ENCODE measurements at places on chromosomes 11 and 22.

GRCh38 chr11:124978316-124978715 is 24.3 kb downstream of the CCDC15 start:
- no peak for DNase-seq

DNA sequence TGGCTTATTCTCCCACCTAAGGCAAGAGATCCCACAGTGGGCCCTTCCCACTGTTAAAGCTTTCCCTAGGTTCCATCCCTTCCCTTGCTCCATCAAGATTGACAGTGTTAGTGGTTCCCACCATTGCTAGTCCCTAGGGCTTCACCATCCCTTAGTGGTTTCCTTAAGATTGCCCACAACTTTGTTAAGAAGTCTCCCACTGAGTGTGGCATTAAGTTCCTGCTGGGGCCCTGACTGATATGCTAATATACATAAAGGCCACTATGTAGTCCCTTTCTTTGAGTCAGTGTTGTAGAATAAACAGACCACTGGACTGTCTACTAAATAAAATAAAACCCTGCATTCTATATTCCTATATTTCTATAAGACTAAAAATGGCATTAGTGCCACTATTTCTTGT is 176.1 kb downstream of the GUCY1A2 start:
- no peak for DNase-seq

GRCh38 chr11:70569996-70570692 is 171.8 kb downstream of the CTTN start:
- no peak for DNase-seq

DNA sequence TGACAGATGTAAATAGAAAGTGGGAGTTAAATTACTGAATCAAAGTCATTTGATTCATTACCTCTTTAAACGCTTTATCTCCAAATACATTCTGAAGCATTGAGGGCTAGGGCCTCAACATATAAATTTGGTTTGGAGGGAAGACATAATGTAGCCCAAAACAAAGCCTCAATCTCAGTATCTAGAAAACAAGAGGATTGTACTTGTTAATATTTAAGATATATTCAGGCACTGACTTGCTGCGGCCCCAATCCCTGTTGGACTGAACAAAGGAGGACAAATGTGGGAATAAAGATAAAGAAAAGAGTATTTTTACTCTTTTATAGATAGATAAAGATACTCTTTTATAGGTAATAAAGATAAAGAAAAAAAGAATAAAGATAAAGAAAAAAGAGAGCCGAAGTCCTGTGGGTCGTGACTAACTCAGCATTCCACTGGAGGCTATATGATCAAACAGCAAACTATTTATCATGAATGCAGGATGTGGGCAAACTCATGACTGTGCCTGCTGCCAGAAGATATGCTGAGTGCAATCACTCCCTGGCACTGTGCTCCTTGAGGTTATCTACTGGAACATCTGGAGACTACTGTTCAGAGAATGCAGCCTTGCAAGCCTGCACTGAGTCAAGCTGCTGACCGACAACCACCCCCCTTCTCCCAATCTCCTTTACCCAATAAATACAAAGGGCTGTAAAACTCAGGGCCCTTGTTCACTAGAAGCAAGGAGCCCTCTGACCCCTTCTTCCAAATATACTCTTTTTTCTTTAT is 6.9 kb downstream of the OR10V1 start:
- no peak for DNase-seq

DNA sequence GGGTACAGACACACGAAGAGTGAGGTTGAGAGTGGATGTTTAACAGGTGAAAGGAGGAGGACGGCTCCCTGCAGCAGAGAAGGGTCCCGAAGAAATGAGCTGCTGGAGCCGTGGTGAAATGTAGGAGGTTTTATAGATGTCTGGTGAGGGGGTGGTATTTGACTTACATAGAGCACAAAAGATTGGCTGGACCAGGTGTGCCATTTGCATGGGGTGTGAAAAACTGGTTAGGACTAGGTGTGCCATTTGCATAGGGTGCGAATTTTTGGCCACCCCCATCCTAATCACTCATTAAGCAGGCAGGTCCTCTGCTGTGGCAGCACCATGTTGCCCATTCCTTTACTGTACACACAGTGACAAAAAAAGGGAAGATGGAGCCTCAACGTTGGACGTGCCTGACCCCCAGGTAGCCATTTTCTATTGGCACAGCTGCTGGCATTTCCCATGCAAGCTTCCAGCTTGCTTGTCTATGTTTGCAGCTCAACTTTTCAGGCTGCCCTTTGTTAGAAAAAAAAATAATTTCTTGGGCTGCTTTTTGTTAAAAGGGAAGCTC is 581.7 kb upstream of the B3GAT1 start:
- no peak for DNase-seq

DNA sequence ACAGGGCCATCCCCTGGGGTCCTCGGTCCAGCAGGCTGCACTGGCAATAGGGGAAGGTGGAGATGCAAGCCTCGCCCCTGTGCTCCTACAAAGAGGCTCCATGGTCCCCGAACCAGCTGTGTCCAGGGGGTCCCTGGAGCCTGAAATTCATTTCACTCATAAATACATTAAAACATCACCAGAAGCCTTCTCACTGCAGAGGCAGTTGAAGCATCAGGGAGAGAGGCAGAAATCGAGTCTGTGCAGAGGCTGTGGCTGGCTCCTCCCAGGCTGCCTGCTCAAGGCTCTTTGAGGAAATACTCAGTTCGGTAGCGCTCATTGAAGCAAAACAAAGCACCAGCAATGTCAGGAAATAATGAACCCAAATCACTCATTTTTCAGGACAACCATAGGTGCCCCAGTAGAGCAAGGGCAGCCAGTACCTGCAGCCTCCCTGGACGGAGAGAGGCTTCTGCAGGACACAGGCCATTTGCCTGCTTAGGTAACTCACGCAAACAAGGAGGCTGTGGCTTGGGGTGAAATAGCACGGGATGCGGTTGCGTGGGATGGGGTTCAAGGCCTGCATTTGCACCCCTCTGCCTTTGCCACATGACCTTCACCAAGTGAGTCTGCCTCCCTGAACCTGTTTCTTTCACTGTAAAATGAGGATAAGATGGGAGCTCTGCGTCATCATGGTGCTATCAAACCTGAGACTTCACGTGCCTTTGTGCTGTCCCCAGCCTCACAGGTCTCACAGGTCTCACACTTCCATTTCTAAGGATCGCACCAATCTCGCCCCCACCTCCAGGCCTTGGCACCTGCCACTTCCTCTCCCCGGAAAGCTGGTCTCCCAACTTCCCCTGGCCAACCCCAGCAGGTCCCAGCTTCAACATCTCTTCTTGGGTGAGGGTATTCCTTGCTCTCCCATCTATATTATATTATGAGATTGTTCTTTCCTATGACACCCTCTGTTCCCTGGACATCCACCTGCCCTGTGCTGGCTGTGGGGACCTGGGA is 84.3 kb upstream of the SHISAL1 start:
- DNase-seq, result no peak

GRCh38 chr11:128848815-128849455 is 18.2 kb downstream of the KCNJ1 start:
- peak; percentile 83 for DNase-seq

DNA sequence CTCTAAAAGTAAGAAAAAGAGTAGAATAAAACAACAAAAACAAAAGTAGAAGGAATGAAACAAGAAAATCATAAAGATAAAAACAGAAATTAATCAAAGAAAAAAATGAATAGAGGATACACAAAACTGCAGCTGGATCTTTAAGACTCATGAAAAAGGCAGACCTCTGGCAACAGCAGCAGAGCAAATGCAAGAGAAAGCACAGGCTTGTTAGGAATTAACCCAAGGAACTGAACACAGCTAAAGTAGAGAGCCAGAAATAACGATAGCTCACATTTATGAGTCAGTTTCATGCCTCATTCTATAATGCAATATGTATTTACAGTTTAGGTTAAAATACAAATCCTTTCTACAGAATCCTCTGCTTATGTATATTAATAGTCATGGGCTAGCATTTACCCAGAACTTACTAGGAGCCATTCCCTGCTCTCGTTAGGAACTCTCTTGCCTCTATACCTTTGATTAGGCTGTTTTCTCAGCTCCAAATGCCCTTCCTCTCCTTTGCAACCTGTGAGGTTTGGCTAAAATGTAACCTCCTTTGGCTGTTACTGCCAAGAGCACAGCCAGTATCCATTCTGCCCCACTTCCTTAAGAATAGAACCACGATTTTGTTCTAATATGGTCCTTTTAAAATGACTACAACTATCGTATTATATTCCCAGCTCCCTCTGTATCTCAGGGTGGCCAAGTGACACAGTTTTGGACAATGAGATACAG is 38.3 kb upstream of the NFAM1 start:
- no peak for DNase-seq

- DNase-seq, result no peak
Measured at GRCh38 chr11:100624346-100624745, 62.7 kb upstream of the ARHGAP42 start.

GRCh38 chr11:44941259-44942021 is 9.2 kb downstream of the TP53I11 start:
- DNase-seq, result no peak

DNA sequence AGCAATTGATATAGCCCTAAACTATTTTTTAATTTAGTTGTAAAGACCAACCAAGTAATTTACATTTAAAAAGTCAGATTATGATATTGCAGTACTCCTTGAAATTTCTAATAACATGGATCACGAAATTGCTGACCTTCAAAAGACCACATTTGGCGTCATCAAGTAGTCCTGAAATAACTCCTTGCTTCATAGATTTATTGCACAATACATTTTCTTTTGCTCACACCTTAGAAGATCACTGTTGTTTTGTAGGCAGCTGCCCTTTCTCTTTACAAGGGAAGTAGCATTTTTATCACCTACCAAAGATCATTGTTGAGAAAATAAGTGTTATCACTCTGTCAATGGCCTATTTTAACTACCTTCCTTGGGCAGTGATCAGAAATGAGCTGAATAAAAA is 815.8 kb downstream of the METTL15 start:
- DNase-seq, result no peak

DNA sequence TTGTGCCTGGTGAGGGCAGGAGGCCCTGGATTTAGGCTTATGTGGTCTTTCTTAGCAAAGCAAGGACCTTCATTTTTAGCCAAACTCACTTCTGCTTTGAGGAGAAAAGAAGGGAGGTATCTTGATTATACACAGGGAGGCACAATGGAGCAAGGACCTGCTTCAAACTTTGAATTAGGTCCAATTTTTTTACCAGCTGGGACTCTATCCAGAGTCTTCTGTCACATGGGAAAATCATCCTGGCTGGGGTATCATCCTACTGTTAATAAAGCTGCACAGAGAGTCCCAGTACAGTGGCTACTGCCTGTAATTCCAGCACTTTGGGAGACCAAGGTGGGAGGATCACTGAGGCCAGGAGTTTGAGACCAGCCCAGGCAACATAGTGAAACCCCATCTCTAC is 87.8 kb downstream of the CWC15 start:
- no peak for DNase-seq

- DNase-seq, result no peak
Measured at GRCh38 chr22:23184764-23185113, 4.4 kb downstream of the BCR start.

DNA sequence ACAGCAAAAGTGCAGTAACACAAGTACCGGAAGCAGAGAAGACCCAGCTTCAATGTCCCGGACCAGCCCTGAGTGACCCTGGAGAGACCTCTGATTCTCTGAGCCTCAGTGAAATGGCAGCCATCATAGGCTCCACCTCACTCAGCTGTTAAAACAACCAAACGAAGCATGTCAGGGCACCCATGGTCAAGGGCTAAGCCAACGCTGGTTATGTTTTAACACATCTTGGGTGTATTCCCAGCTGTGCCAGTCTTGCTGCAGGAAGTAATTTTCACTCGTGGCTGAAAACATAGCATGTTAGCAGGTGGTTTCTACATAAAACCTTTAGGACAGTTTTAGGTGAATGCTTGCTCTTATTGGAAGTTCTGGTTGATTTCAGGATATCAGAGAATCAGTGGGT is 30.9 kb downstream of the LMO2 start:
- DNase-seq, result no peak

DNA sequence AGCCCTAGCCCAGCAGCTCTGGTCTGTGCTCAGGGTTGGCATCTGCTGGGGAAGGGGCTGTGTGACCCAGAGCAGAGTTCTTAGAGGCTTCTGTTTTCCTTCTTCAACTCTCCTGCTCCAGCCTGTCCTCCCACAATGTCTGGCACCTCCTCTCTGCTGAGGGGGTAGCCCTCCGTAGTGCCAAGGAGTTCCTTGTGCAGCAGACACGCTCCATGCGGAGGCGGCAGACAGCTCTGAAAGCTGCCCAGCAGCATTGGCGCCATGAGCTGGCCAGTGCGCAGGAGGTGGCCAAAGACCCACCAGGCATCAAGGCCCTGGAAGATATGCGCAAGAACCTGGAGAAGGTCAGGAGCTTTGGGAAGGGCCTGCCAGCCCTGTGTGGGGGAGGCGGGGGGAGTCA is 69.3 kb downstream of the CEP164 start:
- DNase-seq, result no peak

GRCh38 chr11:35337136-35337913 is 82.0 kb downstream of the SLC1A2 start:
- peak; percentile 7 for DNase-seq

DNA sequence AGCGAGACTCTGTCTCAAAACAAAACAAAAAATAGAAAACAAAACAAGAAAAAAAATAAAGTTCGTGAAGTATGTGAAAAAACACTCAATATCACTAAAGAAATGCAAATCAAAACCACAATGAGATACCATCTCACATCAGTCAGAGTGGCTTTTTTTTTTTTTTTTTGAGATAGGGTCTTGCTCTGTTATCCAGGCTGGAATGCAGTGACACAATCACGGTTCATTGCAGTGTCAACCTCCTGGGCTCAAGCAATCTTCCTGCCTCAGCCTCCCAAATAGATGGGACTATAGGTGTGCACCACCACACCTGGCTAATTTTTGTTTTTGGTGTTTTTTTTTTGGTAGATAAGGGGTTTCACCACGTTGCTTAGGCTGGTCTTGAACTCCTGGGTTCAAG is 37.5 kb downstream of the ATG16L2 start:
- no peak for DNase-seq

DNA sequence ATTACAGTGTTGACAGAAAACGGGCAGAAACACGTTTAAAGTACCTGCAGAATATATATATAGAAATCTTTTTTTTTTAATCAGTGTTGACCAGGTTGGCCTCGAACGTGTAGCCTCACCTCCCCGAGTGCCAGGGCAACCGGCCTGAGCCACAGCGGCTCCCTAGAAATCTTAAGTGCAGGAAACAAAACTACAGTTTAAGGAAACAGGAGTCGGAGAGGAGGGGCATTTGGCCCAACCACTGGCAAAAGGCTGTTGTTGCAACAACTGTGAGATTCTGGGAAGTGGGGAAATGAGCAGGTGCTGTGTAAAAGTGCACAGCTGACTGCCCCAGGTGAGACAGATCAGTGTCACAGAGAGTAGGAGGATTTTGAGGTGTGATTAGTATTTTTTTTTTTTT is 3.7 kb downstream of the YWHAH start:
- no peak for DNase-seq

DNA sequence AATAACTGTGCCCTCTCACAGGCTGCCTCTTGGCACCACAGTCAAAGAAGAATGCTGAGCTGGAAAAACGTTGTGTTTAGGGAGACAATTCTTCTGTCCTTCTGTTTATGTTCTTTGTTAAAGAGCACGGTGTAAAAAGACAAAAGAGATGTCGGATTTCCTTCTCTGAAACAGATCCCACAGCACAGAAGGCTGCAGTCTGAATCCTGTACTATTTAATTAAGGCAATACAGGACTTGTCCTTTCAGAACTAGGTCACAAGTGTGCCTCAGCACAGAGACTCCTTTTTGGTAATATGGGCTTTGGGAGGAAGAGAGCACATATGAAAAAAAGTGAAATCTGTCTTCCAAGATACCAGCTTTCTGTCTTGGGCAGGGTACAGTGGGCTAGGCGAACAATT is 201.2 kb downstream of the NTM start:
- DNase-seq, result no peak
